SK-N-SH treated with all-trans-retinoic acid at 6 μM for 48 hours (cell line): ENCODE measurements at places on chromosomes 6 and 20.

- ATAC-seq = no peak
Observed at GRCh38 chr6:14796974-14797762, 448.7 kb upstream of the JARID2 start.

DNA sequence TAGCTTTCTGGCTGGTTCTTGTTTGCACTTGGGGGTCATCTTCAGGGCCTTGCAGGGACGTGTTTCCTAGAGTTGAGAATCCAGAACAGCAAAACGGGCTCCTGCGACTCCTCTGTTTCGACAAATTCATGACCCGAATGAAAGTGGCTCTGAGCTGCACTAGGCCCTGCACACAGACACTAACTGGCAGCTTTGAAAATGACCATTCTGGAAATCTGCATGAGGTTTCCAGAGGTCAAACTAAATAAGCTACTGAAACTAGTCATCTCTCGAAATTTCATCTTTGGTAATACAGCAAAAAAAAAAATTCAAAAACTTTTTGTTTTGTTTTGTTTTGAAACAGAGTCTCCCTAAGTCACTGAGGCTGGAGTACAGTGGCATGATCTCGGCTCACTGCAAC is 15.5 kb upstream of the BMP7 start:
- ATAC-seq = no peak

DNA sequence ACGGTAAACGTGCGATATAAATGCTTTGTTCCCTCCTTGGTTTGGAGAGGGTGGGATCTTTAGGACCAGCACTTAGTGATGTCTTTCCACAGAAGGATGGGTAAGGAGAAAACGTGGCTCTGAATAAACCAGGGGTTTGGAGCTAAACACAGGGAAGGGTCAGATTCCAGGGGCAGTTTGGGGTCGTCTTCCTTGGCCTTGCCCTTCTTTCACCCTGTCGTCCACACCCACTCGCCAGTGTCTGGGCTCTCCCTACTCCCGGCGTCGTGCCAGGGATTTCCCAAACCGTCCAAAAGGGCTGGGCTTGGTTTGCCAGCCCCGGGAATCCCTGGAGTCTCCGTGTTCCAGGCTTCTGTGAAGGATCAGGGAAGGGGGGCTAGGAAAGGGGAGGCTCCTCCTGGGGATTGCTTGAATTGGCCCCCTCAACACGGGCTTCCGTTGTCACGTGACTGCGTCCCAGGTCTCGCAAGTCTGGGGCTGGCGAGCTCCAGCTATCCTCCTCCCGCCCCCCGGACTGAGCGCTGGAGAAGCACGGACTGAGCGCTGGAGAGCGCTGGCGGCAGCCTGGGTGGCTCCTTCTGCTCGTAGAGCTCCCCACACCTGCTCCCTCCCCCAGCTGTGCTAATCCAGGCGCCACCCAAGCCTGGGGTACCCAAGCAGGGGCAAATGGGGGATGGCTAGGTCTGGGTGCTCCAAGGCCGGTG is 9.4 kb upstream of the ARMC12 start:
- peak; percentile 60 for ATAC-seq

DNA sequence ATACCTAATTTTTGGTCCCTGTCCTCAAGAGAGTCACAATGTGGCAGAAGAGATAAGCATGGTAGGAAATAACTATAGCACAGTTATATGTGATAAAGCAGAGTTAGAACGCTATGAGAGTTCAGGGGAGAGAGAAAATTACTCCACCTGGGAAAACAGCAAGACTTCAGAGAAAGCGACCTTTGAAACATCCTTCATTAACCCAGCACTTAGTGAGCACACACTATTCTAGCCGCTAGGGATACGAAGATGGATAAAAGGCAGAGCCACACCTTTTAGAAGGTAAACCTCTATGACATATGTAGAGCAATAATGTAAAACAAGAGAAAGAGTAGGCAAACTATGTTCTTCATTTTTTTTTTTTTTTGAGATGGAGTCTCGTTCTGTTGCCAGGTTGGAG is 264.3 kb downstream of the PTPRK start:
- no peak for ATAC-seq

- ATAC-seq = no peak
Observed at GRCh38 chr20:46113113-46113470, 5.0 kb upstream of the CD40 start.

DNA sequence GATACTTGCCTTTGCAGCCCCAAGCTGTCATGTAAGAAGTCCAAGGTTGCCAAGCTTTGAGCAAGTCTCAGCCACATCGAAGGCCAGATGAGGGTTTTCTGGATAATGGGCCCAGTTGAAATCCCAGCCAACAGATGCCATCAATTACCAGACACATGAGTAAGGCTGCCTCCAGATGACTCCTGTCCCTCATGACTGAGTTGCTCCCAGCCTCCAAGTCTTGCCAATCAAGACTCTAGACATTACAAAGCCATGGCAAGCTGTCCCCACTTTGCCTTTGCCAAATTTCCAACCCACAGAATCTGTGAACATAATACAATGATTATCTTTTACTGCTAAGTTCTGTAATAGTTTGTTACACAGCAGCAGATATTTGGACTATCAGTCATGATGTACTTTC is 76.8 kb upstream of the ARMC2 start:
- ATAC-seq = no peak

DNA sequence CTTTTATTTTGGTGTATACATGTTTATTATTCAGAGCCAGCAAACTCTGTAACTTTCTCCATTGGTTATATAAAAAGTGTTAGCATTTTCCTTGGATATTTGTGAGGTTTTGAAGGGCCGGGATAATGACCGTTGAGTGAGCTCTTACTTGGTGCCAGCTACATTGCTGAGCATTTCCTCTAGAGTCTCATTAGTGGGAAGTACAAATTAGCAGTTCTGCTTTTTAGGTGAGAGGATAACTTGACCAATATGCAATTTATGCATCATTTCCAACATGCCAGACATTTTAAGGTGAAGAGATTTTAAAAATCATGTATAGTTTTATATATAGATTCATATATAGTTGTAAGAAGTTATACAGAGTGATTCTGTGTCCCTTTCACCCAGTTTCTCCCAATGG is 84.3 kb downstream of the CARMIL1 start:
- ATAC-seq = no peak

GRCh38 chr6:83442752-83443151 is 11.9 kb upstream of the ME1 start:
- no peak for ATAC-seq

DNA sequence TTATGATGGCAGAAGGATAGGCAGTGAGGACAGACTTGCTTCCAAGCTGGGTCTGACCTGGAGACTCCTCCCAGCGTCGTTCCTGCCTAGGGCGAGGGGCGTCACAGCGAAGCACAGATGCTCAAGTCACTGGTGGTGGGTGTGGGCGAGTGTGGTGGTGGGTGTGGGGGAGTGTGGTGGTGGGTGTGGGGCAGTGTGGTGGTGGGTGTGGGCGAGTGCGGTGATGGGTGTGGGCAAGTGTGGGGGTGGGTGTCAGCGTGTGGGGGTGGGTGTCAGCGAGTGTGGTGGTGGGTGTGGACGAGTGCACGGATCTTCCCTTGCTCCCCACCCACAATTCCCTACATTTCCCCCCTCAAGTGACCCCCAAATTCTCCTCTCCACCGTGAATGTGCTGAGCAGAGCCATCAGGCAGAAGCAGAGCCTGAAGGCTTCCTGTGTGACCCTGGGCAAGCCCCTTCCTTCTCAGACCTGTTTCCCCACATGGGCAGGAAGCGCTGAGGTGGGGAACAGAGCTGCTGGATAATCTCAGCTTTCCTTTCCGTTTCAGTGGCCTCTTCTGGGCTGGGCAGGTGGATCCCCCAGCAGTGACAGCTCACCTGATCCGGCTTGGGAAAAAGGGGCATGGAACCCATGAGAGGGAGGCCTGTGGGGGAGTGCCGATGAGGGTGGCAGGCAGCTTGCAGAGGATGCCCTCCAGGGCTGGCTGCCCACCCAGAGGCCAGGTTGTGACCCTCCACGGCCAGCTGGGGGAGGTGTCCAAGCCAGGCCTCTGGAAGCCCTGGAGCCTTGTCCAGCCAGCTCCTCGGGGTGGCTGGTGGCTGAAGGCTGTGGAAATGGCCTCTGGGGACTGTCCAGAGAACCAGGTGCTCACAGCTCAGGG is 42.9 kb downstream of the RSPO4 start:
- ATAC-seq = no peak

GRCh38 chr20:23203310-23203709 is 117.2 kb upstream of the CD93 start:
- no peak for ATAC-seq

GRCh38 chr6:3031857-3032640 is 32.4 kb downstream of the NQO2 start:
- no peak for ATAC-seq

DNA sequence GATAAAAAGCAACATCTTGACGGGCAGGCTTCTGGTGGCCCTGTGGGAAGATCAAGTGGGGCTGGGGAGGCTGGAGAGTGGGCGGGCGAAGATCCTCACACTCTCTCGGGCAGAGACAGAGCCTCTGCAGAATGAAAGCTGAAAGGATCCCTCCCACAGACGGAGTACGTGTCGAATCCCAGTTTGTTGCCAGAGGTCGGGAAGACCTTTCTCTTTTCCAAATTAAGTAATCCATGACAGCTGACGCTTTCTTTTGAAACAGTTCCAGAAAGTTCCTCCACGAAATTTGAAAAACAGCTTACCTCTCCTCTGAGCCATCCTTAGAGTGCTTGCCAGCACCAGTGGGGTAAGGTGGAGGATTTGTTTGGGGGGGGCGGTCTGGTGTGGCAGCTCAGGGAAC is 155.6 kb upstream of the SMLR1 start:
- no peak for ATAC-seq

- no peak for ATAC-seq
Observed at GRCh38 chr20:4626228-4626627, 95.5 kb upstream of the PRND start.

DNA sequence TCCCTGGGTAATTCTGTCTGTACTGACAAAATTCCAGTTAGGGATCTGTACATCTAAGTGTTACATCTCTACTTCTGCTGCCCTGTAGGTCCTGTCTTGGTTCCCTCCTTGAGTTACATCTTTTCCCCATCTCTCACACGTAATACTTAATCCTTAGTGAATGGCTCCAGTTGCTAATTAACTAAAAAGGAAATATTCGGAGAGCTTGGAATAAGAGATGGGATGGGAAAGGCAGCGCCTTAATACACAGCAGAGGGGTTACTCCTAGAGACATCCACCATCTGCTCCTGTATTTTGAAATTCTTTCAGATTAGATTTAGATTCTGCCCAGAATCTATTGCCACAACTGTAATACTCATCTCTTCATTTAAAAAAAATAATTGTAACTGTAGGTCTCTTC is 384.0 kb downstream of the SAMD5 start:
- ATAC-seq = no peak

GRCh38 chr6:10481101-10481500 is 40.0 kb upstream of the GCNT2 start:
- ATAC-seq = no peak

DNA sequence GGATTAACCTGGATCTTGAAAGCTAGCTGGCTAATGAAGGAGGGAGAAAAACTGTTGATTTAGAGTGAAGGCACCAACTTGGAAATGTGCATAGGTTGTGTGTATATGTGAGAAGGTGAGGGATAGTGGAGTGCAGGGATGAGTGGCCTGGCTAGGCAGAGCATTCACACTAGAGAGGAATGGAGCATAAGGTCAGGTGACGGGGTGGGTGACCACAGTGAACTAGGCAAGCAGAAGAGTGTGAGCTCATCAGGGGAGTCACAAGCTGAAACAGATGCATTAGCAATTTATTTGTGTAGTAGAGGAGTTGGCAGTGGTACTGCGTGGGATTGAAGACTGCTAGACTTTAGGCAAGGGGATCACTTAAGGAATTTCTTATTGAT is 10.5 kb downstream of the ANKRD66 start:
- no peak for ATAC-seq

- peak; percentile 71 for ATAC-seq
Observed at GRCh38 chr6:151493804-151494234, at the start of gene CCDC170. Gene CCDC170, plus strand, starts transcription at chr6:151494017. Its CDS starts 112 bp downstream, at chr6:151494129.

GRCh38 chr6:75333676-75334200 is 49.1 kb upstream of the TMEM30A start:
- ATAC-seq = no peak

DNA sequence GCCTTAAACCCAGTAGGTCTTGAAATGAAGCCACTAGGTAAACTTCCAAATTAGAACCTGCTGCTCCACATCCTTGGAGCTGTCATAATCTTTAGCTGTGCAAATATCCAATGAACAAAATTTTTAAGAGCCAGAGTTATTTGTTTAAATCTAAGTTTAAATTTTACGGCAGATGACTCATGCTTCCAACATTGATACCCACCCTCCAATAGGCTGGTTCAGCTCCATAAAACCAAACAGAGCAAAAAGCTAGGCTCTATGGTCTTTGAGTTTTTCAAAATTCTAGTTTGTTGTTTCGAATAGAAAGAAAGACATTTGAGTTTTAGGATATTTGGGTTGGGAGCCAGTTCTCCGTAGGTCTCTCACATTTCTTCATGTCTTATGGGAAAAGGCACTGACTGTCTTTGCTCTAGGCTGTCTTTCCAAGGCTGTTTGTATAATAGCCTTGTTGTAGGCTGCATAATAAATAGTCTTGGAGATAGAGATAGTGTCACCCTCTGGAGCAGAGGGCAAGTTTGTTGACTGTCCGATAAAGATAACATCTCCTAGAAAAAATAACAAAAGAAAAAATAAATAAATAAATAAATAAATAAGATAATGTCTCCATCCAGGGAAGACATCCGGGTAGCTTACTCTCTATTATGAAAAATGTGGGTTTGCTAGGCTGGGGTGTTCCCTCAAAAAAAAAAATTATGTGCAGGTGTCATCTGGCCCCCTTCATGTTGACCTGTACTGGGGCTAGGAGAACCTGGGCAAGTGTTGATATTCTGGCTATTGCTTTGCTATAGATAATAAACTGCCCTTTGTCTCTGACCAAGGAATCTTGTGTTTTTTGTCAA is 36.5 kb downstream of the SLC2A12 start:
- ATAC-seq = no peak

DNA sequence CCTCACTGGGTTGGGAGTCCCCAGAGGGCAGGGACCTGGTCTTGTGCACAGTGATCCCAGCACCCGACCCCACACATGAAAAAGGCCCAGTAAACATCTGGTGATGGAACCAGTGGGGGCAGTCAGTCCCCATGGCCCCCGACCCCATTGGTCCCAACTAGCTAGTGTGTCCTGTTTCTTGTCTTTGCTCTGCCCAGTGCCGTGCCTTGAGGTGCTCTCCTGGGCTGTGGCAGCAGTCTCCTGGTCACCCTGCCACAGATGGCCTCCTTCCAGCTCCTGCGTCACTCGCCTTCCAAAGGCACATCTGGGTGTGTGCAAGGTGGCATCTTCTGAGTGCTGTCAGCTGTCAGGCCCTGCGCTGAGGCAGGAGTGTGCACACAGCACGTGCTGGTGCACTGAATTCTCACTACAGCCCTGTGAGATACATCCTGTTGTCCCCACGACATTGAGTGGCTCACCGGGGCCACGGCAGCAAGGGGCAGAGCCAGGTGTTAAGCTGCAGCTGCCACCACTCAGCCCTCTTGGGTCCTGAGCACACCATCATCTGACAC is 3.9 kb downstream of the NPEPL1 start:
- no peak for ATAC-seq

GRCh38 chr6:97128507-97128906 is 154.5 kb downstream of the MMS22L start:
- ATAC-seq = no peak

- peak; percentile 79 for ATAC-seq
Observed at GRCh38 chr6:116472706-116473105, 11.5 kb downstream of the CALHM6 start.

GRCh38 chr6:3916211-3916610 is 67.0 kb downstream of the FAM50B start:
- ATAC-seq = no peak
